ENCODE measurements at places on chromosomes 4 and X. TPM values are rescaled to one million over a fixed set of nuclear protein-coding genes. Genes with fewer than 3 reads are reported as not detected.
A peak's percentile ranks its signal among the peaks of the same experiment; 100 is the strongest.

DNA sequence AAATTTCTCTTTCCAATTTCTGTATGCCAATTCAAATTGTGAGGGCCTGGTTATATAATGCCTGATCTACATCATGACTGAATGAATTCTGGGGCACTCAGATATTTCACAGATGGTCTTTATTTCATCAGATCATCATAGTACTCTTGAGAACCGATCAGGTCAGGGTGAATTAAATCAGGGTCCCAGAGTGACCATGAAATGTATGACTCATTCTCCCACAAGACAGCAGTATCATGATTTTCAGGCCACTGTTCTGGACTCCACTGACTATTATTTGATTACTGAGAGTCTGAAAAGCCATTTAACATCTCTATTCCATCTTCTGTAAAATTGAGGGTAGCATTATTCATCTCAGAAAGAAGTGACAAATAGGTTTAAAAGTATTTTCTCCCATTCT is 471.5 kb downstream of the ADGRL3 start:
- no peak overlapping the region for H3K27ac ChIP-seq
- DNase-seq = no peak
- H3K36me3 ChIP-seq = no peaks in the 10 kb centered on the region
- no peaks in the 10 kb centered on the region for H3K27me3 ChIP-seq
- H3K4me3 ChIP-seq = no peak overlapping the region
- H3K4me1 ChIP-seq = no peaks in the 10 kb centered on the region

The SORCS2 gene
- 0.74 TPM for polyA plus RNA-seq

GRCh38 chrX:115177932-115178331 is 11.3 kb upstream of the RBMXL3 start:
- no peaks in the 10 kb centered on the region for H3K36me3 ChIP-seq
- H3K4me3 ChIP-seq = no peak overlapping the region
- H3K27me3 ChIP-seq = no peaks in the 10 kb centered on the region
- no peaks in the 10 kb centered on the region for H3K4me1 ChIP-seq
- peak; percentile 4 for DNase-seq

GRCh38 chr4:137754652-137755471 is 222.6 kb upstream of the PCDH18 start:
- H3K27me3 ChIP-seq = no peaks in the 10 kb centered on the region
- H3K36me3 ChIP-seq = no peaks in the 10 kb centered on the region
- H3K4me1 ChIP-seq = peaks cover 26% of the 10 kb centered on the region
- H3K27ac ChIP-seq = peak overlapping the region; percentile 52
- peak; percentile 72 for DNase-seq

The ANOS1 gene
- polyA plus RNA-seq = not detected

GRCh38 chr4:100093091-100093866 is 97.0 kb downstream of the DDIT4L start:
- peak; percentile 94 for DNase-seq
- peaks cover 22% of the 10 kb centered on the region for H3K4me1 ChIP-seq
- no peak overlapping the region for H3K27ac ChIP-seq

The ZC4H2 gene
- 8.0 TPM for polyA plus RNA-seq

GRCh38 chr4:138226351-138226750 is 15.8 kb downstream of the SLC7A11 start:
- no peak overlapping the region for H3K4me3 ChIP-seq
- H3K27me3 ChIP-seq = no peaks in the 10 kb centered on the region
- no peak overlapping the region for H3K27ac ChIP-seq

The TMPRSS11F gene
- not detected for polyA plus RNA-seq

GRCh38 chr4:123640271-123640670 is 243.7 kb downstream of the SPRY1 start:
- no peaks in the 10 kb centered on the region for H3K4me1 ChIP-seq
- H3K36me3 ChIP-seq = no peaks in the 10 kb centered on the region
- H3K27ac ChIP-seq = no peak overlapping the region

DNA sequence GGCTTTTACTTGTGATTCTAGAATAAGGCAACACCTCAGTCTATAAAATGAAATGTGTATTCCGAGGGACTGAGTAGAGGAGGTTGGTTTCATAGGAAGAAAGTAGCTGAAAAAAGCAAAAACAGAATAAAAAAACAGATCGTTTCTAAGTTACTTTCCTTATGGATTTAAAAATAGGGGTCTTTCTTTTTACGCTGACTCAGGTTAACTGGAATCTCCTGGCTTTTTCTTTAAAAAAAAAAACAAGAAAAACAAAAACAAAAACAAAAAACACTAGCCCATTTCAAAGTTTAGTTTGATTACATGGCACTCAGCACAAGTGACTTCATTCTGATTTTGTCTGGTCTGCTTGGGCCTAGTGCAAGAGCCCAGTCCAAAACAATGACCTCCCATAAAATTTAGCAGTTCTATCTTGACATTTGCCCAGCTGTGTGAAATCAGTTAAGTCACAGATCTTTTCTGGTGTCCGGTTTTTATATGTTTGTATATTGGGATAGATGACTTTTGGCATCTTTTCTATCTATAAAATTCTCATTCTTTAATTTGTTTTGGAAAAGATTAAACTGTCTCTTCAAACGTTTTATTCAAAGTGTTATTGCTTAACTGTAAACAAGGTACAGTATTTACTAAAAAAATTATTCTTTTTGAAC is 222.7 kb upstream of the HTR2C start:
- DNase-seq = no peak
- no peak overlapping the region for H3K27ac ChIP-seq
- H3K27me3 ChIP-seq = no peaks in the 10 kb centered on the region
- no peaks in the 10 kb centered on the region for H3K4me1 ChIP-seq

DNA sequence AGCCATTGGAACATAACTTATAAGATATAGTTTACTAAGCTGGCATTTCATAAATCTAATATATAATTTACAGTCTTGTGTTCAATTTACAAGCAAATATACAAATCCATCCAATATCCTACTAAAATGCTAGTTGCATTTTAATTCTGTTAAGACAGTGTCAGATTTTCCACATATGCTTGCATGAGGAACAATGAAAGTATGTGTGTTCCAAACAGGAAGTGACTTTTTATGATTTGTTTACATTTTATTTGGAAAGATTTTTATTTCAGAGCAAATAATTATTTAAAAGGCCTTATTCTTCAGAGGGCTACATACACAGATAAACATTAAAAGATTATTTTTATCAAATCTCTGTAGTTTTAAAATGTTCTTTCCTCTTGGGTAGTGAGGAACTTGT is 130.1 kb downstream of the KLHL34 start:
- H3K27ac ChIP-seq = no peak overlapping the region
- peak; percentile 60 for DNase-seq
- no peaks in the 10 kb centered on the region for H3K36me3 ChIP-seq
- no peak overlapping the region for H3K4me3 ChIP-seq

DNA sequence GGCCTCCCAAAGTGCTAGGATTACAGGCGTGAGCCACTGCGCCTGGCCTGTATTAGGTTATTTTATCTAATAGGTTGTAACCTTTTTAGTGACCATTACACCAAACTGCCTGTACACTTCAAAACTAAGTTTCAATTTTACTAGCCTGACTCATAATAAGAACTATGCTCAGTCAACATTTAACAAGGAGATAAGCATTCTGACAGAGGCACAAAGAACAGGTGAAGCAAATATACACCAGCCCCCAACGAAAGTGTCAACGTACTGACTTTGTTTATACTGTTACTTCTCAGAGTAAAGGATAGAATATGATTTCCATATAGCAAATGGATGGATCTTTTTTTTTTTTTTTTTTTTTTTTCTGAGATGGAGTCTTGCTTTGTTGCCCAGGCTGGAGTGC is 62.8 kb downstream of the SHISA3 start:
- no peaks in the 10 kb centered on the region for H3K27me3 ChIP-seq
- H3K4me1 ChIP-seq = no peaks in the 10 kb centered on the region
- H3K27ac ChIP-seq = no peak overlapping the region
- H3K4me3 ChIP-seq = no peak overlapping the region
- no peak for DNase-seq

The PABPC4L gene
- polyA plus RNA-seq = 0.13 TPM

Measured in GM23248 (cell line).